ENCODE measurements at places on chromosomes 1 and 21.

GRCh38 chr1:59967141-59967697 lies 40.6 kb upstream of the CYP2J2 start:
- no peak for DNase-seq

DNA sequence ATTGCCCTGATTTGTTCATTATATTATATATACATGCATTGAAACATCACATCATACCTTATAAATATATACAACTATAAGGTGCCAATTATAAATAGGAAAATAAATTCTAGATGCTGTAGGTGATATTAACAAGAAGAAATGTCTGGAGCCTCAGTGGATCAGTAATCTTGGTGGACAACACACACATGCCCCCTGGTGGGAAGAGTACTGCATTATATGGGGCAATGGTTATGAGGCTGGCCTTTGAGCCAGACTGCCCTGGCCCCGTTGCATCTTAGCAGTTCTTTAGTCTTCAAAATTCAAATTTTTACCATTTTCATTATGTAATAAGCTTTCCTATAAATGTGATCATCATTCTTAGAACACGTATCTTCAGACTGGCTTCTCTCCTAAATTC lies 335.0 kb upstream of the GREM2 start:
- DNase-seq: no peak

DNA sequence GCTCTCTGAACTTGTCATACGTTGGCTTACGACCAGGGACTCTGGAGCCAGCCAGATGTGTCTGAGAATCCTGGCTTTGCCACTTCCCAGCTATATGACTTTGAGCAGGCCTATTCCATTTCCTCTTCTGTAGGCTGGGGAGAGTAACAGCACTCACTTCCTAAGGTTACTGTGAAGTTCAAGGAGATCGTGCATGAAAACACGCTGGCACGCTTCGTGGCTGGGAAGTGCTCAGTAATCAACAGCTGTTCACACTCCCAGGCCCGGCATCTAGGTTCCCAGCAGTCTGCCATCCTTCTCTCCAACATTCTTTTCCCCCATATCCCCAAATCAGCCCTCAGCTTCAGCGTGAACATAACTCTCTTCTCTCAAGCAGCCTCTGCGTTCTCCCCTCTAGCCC lies 2.0 kb downstream of the ASCL5 start:
- no peak for DNase-seq

- DNase-seq: no peak
Observed at GRCh38 chr1:67166196-67166595, at the start of gene IL23R. TSS of gene IL23R (plus strand) at chr1:67166454. CDS start at chr1:67168121, 1,667 bp downstream.

DNA sequence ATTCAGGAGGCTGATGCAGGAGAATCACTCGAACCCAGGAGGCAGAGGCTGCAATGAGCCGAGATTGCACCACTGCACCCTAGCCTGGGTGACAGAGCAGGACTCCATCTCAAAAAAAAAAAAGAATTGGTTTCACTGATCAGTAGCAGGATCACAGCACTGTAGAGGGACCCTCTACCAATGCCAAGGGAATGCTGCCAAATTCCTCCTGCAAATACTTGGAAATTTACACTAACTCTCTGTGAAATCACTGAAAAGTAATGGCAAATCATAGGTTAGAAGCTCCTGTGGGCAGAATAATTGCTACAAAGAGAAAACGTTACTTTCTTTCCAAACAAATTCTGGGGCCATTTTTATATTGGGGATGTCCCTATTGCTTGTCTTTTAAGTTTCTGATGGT lies 6.7 kb upstream of the GPR25 start:
- no peak for DNase-seq

DNA sequence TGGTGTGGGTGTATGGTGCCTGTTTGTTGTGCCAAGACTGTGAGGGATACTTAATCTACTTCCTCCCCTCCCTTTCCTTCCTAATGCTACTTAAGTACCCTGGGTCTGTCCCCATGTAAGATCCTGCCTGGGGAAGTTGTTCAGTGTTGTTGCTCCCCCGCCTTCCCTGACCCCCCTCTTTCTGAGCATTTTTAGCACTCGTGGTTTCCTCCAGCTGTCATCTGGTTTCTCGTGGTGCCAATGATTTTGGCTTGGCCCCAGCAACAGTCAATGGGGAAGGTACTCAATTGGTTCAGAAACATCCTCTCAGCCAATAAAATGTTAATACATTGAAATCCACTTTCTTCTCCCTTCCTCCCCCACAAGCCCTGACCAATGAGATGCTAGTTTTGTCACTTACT lies 8.0 kb upstream of the B4GALT3 start:
- DNase-seq: peak; percentile 73

GRCh38 chr1:226681652-226682493 lies 57.2 kb downstream of the ITPKB start:
- DNase-seq: no peak

DNA sequence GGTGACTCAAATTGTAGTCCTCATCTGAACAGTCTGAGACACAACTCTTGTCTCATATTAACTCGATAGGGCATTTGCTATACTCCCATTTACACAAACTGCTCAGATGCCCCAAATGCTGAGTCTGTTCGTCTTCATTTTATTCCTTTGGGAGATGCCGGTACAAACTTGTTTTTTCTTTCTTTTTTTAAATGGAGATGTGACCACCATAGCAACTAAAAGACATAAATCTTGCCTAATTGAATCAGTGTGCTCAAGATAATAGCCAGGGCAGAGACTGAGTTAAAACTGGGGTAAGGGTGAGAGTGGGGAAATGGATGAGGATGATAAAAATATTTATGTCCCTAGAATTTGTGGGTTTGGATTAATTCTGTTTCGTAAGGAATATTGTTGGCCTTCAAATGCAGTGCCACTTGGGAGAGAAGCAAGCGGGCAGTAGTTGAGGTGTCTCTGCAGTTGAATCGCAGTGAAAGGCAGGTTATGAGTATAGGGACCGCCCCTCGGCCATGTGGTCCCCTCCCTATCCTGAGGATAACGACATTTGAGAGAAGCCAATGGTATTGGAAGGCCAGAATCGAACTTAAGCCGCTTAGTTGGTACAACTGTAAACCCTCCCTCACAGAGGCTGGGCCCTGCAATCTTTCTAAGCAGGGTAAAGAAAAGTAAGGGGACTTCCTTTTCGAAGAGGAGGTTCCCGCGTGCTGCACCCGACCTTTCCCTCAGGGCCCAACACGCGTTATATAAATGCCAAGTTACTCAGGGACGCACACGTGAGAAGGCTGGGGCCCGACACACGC lies 859 bp upstream of the LRRC8B start:
- DNase-seq: no peak

GRCh38 chr1:115074839-115075534 lies 14.3 kb downstream of the TSPAN2 start:
- DNase-seq: no peak

- DNase-seq: no peak
Observed at GRCh38 chr1:205665201-205666045, 14.9 kb downstream of the SLC45A3 start.

GRCh38 chr1:67846538-67846937 lies 13.3 kb upstream of the GNG12 start:
- DNase-seq: no peak

GRCh38 chr1:3515774-3516480 lies 61.5 kb downstream of the ARHGEF16 start:
- no peak for DNase-seq

GRCh38 chr1:177227978-177228692 lies 57.4 kb downstream of the BRINP2 start:
- no peak for DNase-seq

GRCh38 chr1:58437623-58438022 lies 108.9 kb downstream of the OMA1 start:
- no peak for DNase-seq

- DNase-seq: no peak
Observed at GRCh38 chr1:219277304-219278105, 103.8 kb downstream of the LYPLAL1 start.

DNA sequence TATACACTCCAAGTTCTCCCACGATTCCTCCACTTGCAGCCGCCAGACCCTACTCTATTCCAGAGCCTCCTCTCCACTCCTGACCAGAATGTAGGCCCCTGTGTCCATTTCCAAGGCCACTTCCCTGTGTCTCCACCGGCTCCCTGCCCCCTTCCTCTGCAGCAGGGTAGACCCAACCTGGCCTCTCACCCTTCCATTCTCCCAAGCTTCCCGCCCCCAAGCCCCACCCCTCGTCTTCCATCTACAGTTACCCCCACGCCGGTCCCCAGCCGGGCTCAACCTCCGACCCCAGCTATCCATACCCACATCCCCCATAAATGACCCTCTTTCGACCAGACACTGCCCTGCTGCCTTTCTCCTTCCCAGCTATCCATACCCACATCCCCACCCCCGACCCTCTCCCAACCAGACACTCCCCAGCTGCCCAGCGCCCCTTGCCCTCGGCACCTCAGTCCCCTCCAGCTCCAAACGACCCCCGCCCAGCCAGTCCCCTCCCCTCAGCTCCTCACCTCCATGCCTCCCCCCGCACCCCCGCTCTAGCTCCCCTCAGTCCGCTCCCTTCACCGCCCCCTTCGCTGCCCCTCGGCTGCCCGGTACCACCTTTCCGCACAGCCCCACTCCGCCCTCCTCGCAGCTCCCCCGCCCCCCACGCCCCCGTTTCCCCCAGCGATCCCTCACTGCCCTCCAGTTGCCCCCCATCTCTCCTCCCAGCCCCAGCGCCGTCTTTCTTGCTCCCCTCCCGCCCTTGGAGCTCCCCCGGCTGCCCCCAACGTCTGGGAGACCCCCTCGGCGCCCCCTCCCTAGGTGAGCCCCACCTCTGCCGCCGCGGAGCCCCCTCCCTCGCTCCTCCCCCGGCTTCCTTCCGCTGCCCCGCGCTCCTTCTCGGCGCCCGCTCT lies 670 bp downstream of the RAB3B start:
- DNase-seq: no peak

DNA sequence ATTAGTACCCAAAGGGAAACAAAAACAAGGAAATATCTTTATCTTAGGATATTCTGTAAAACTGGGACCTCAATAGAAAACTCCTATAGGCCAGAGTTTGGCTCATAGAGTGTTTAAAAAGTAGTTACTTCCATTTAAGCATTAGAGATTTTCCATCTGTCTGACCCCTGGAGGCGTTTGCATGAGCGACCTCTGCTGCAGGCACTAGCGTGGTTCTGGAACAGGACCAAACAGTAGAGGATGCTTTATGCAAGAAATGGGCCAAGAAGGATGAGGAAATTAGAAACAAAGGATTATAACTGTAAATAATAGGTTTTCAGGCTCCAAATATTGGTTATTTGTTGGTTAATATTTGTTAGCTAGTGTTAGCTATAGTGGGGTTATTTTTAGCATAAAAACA lies 5.7 kb downstream of the ZBTB40 start:
- DNase-seq: no peak

- DNase-seq: no peak
Observed at GRCh38 chr1:236381565-236382158, 12.4 kb upstream of the EDARADD start.

DNA sequence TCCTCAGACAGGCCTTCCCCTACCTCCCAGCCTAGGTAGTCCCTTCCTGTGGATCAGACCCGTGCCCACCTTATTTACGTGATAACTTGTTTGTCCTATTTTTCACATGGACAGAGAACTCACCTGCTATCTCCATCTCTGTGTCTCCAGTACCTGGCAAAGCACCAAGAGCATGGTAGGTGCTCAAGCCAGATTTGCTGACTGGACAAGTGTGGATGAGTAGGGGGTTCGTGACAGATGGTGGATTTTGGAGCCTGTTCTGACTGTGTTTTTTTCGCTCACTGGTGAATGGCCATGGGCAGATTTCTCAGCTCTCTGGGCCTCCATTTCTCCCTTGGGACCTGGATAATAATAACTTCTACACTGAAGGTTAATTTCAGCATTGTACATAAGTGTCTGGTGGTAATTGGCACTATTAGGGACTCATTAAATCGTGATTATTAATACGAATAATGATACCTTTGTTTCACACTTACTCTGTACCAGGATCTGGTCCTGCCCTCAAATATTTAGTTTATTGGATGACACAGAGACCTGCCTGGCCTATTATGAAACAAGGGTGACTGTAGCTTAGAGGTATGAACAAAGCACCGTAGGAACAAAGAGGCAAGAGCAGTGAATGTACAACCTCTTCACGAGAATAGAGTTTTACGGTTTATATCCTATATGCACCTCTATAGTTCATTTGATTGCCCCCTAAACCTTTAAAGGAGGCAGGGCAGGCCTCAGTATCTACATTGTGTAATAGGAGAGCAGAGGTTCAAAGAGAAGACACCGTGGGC lies 24.5 kb upstream of the SLC26A9 start:
- DNase-seq: no peak

- no peak for DNase-seq
Observed at GRCh38 chr1:198879711-198880306, 241.0 kb downstream of the PTPRC start.

GRCh38 chr1:220219865-220220698 lies 52.2 kb downstream of the RAB3GAP2 start:
- DNase-seq: no peak

DNA sequence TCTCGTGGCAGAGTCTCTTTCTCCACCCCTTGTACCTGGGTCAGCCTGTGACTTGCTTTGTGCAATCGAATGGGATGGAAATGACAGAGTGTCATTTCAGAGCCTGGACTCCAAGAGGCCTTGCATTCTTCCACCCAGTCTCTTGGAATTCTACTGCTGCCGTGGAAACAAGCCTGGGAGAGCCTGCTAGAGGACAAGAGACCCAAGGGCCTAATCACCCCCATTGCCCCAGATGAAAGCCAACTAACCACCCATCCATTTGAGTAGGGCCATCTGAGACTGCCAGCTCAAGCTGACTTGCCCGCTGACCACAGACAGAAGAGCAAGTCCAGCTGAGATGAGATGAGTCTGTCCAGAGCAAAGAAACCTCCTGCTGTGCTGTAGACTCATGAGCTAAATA lies 201.6 kb downstream of the PTPRU start:
- DNase-seq: no peak

DNA sequence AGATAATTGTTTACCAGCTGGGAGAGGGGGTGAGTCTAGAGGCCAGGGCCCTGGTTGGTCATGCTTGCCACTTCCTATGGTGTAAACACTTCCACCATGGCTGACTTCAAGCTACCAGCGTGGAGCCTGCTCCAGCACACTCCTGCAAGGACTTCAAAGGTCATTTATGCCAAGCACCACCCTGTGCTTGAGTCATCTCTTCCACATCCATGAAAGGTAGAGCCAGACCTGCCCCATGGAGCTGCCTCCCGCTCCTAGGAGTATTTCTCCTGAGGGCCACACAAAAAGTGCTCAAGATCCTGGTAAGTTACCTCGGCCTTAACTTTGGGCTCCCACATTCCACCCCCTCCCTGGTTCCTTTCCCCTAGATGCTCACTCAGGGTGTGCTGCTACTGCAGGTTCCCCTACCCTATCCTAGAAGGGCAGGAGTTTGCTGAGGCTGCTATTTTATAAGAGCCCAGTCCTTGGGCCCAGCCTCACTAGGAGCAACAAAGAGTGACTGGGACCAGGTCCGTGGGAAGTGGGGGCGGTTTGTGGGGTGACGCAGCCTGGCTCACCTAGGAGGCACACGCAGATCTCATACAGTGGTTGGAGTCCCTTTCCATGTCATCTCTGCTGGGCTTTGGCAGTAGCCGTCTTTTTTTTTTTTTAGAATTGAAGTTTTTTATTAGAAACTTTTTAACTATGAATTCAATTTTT lies 2.4 kb downstream of the RAB7B start:
- no peak for DNase-seq

- DNase-seq: no peak
Observed at GRCh38 chr1:93960641-93961147, 51.5 kb upstream of the GCLM start.

GRCh38 chr1:94539496-94539895 lies 2.1 kb downstream of the F3 start:
- DNase-seq: no peak

- DNase-seq: no peak
Observed at GRCh38 chr1:78070758-78071157, 25.0 kb downstream of the GIPC2 start.

- DNase-seq: no peak
Observed at GRCh38 chr21:40769231-40769630, 77.7 kb downstream of the DSCAM start.
